HFFc6 (cell line): ENCODE measurements at places on chromosomes 7 and 10. TPM values are rescaled to one million over a fixed set of nuclear protein-coding genes. Genes with fewer than 3 reads are reported as not detected.

DNA sequence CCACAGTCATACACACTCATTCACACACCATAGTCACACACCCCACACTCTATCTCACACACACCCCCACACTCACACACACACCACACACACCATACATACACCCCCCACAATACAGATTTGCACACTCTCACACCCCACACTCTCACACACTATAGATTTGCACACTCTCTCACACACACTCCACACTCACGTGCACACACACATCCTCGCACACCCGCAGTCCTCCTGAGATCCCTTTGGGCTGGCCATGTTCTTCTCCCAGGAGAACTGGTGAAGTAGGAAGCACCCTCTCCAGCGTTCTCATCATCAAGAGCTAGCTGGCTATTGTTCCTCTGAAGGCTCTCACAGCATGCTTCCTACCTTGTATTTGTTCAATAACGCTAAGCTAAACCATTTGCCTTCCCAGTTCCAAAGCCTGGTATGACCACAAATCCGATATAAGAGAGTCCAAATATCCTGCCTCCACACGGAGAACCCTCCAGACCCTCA is 86.2 kb downstream of the HECW1 start:
- H3K4me3 ChIP-seq = no peak overlapping the region
- H3K27me3 ChIP-seq = no peaks in the 10 kb centered on the region
- H3K27ac ChIP-seq = no peak overlapping the region
- DNase-seq = no peak

DNA sequence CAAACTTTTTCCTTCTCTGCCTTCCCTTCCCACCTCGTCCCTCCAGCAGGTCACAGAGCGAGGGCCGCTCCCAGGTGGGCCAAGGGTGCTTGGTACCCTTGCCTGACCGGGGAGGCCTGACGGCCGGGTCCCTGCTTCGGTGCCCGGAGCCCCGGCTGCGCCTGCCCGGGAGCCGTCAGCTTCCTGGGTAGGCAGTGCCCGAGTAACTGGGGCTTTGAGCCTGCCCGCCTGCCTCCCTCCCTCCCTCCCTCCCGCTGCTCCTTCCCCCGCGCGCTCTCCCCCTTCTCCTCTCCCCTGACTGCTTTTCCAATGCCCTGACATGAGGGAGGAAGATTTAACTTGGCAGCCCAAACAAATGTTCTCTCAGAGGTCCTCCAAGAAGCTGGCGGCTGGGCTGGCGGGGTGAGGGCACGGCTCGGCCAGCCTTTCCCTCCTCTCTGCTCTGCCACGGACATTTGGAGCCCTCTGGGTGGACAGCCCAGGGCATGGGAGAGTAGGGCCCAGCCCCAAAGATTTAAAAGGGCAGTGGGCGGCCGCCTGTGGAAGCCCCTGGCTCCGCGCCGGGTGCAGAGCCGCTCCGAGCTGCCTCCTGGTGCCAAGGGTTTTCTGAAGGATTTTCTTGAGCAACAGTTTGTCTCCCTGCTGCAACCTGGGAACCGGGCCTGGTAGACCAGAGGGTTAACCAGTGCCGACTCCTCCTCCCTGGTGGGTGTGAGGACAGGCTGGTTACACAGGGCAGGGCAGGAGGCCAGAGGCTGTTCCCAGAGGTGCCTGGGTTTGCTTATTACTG is 2.0 kb downstream of the ZMIZ1 start:
- H3K4me1 ChIP-seq = peaks cover 54% of the 10 kb centered on the region
- no peaks in the 10 kb centered on the region for H3K27me3 ChIP-seq
- peak overlapping the region; percentile 97 for H3K4me3 ChIP-seq
- DNase-seq = peak; percentile 77
- H3K27ac ChIP-seq = peak overlapping the region; percentile 80

DNA sequence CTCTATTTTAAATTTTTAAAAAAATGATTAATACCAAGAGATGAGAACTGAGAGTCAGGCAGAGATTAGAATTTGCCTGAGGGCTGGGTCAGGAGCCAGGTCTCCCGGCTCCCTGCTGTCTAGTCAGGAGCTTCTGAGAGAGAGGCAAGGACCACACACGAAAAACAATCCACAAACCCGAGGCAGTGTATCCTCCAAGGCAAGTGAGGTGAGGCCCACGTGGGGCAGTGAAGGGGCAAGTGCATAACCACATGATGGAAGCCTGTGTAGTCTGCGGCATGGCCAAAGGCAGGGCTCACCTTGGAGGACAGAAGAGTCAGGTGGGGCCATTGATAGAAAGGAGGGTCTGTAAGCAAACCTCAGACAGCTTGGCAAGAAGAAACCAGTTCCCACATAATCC is 541.2 kb upstream of the FOXK1 start:
- H3K4me3 ChIP-seq = no peak overlapping the region
- no peaks in the 10 kb centered on the region for H3K4me1 ChIP-seq
- no peak for DNase-seq
- peaks cover 4% of the 10 kb centered on the region for H3K27me3 ChIP-seq

KCP gene
- total RNA-seq = not detected in 3 replicates

ATOH7 gene
- total RNA-seq = not detected in 2 replicates
